T-helper 2 cell (primary cell): ENCODE measurements at places on chromosomes 16 and 17.

GRCh38 chr17:71337938-71338337, 782.9 kb upstream of the SOX9 start:
- DNase-seq, result no peak

DNA sequence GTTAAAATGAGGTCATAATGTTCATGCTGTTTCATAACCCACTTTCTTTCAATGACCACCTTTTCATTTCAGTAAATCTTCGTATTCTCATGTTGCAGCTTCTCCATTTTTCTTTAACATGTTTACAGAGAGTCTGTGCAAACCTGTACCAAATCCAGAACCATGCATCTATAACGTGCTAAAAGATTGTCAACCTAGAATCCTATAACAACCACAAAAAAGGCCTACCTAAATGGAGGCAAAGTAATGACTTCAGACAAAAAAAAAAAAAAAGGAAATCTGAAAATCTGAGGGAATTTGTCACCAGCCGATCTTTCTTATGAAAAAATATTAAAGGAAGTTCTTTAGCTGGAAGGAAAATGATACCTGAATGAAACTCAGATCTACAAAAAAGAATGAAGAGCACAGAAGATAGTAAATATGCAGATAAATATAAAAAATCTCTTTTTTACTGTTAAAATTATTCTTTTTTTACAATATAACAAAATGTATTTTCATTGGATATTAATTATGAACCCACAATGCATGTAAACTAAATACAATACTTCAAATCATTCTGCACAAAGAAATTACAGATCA, 1.4 kb upstream of the SLFN11 start:
- DNase-seq, result no peak

GRCh38 chr16:85491058-85491771, 121.9 kb upstream of the GSE1 start:
- DNase-seq, result peak; percentile 10

DNA sequence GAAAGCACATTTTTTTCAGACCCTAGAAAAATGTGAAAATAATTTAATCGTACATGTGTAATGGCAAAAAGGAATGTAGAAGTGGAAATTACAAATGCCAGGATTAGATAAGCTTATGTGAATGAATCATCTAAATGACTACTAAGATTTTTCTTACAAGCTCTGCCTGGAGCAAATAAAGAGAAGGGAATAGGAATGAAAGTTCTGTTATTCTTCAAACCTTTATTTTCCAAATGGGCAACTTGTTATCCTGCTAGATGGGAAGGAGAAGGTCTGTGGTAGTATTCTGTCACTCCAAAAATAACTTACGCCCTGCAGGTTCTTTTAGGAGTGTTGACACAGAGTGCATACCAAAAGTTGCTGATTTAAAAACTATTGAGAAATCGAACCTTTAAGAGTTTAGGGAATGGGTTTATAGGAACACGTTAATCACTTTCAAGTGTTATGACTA, 9.7 kb downstream of the CTCF start:
- DNase-seq, result no peak

GRCh38 chr16:65773301-65773874, 593.1 kb upstream of the CDH5 start:
- no peak for DNase-seq

GRCh38 chr16:54933281-54934011, 2.8 kb downstream of the IRX5 start:
- DNase-seq, result no peak

DNA sequence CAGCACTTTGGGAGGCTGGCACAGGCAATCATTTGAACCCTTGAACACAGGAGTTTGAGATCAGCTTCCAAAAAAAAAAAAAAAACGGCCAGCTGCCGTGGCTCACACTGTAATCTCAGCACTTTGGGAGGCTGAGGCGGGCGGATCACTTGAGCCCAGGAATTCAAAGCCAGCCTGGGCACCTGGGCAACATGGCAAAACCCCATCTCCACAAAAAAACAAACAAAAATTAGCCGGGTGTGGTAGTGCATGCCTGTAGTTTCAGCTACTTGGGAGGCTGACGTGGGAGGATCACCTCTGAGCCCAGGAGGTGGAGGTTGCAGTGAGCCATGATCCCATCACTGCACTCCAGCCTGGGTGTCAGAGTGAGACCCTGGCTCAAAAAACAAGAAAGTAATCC, 39.0 kb downstream of the GRB2 start:
- no peak for DNase-seq

GRCh38 chr16:56277075-56277474, 85.8 kb downstream of the GNAO1 start:
- no peak for DNase-seq

DNA sequence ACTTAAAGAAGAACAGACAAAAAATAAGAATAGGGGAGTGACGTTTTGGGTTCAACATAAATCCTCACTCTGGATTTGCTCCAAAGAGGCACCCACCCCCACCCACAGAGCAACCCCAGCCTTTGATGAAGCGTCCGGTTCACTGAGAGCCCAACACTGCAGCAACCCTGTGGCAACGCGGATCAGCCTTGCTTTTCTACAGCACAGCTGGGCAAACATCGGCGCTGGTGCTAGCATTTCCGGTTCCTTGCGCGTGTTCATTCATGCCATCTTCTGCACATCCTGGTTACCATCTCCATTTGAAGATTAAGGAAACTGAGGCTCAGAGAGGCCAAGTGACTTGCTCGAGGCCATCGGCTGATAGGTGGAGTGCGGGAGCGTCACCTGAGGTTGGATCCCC, 8.7 kb upstream of the GINS2 start:
- DNase-seq, result no peak

- no peak for DNase-seq
Observed at GRCh38 chr16:89278441-89279240, 61.1 kb downstream of the ZNF778 start.

DNA sequence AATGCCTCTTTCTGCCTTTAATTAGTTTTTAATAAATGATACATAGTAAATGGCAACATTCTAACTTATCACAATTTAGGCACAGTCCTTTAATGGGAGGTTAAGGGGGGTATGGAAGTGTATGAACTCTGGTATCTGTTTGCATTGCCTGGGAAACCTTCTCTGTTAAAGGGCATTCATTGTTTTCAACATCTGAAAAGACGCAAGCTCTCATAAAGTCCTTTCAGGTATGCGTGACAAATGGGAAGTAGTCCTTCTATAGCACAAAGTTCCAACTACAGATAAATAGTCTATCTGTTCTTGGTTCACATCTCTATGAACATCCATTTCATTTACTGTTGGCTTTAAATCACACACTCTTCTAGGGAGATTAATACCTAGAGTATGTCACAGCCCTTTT, 298.0 kb upstream of the PMFBP1 start:
- no peak for DNase-seq

DNA sequence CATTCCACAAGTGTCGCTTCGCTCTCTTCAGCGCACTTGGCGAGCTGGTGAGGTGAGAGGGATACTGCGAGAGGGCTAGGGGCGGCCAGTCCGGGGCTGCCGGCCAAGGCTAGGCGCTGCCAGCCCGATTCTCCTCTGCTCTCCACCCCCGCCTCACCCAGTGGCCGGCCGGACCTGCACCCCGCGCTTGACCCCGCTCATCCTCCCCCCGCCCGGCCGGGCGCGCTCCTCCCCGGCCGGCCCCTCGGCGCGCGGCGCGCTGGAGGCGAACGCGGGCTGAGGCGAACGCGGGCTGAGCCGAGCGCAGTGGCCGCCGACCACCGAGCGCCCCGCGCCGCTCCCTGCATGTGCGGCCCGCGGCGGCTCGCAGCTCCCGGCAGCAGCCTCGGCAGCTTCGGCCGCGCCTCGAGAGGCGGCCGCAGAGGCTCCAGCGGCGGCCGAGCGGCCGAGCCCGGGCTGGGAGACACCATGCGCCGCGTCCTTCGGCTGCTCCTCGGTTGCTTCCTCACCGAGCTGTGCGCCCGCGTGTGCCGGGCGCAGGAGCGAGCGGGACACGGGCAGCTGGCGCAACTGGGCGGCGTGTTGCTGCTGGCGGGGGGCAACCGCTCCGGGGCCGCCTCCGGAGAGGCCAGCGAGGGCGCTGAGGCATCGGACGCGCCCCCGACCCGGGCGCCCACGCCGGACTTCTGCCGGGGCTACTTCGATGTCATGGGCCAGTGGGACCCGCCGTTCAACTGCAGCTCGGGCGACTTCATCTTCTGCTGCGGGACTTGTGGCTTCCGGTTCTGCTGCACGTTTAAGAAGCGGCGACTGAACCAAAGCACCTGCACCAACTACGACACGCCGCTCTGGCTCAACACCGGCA, at the start of gene SHISA9:
Gene SHISA9 (plus strand): TSS at position 2 of the 865 bp plus-strand sequence.
- no peak for DNase-seq

GRCh38 chr17:18248300-18248731, 10.2 kb downstream of the FLII start:
- peak; percentile 69 for DNase-seq

GRCh38 chr17:67107171-67107570, 62.8 kb downstream of the CACNG1 start:
- DNase-seq, result no peak

DNA sequence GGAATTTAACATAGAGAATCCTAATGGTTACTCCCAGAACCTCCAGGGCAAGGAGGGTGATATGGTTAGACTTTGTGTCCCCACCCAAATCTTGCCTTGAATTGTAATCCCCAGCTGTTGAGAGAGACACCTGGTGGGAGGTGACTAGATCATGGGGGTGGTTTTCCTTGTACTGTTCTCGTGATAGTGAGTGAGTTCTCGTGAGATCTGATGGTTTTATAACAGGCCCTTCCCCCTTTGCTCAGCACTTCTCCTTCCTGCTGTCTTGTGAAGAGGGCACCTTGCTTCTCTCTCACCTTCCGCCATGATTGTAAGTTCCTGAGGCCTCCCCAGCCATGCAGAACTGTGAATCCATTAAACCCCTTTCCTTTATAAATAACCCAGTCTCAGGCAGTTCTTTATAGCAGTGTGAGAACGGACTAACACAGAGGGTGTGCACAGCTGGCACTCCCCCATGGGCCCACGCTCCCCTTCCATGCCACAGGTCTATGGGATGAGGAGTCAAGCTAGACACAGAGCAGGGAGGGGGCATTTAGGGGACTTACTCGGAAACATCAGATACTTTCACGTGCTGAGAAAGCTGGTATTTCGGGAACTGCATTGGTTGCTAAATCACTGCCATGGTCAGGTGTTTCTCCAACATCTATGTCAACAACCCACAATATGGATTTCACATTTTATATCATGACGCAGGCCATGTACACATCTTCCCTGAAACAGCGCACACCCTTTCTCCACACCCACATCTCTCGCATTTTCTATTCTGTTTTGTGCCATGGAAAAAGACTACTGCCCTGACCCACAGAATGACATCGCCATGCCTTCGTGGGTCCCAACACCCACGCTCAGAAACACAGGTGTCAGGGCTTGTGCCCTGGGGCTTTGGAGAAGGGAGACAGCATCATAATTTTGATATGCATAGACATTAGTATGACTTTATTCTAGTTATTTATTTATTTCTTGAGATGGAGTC, 199.1 kb upstream of the GSE1 start:
- no peak for DNase-seq

DNA sequence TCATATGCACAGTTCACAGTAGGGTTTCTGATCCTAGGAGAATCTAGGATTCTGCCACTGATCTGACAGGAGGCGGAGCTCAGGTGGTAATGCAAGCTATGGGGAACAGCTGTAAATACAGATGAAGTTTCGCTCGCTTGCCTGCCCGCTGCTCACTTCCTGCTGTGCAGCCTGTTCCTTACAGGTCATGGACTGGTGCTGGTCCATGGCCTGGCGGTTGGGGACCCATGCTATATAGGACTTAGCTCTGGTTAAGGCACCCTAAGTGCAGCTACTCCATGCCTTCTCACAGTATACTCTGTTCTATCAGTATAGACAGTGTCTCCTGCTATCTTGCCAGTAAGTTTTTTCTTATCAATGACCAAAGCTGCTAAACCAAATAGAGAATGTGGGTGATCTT, 2.4 kb downstream of the MPHOSPH6 start:
- DNase-seq, result no peak

DNA sequence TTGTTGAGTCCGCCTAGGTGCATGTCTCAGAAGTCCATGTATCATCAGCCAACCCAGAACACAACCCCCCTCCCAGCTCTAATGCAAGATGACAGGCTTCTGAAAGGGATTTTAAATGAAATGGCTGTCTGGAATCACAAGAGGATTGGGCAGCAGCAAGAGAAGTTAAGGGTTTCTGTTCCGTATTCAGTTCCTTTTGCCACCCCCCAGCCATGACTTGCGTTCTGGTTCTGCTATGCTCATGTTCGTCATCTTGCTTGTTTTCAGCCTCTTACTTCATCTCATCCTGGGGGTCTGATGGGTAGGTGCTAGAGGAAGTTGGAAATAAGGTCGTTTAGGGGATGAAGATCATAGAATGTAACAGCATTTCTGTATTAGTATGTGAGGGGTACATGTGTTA, 12.0 kb downstream of the MINK1 start:
- DNase-seq, result no peak

- no peak for DNase-seq
Observed at GRCh38 chr17:40915721-40916256, 21.7 kb downstream of the KRT23 start.

GRCh38 chr16:559411-560203, 587 bp upstream of the PRR35 start:
- DNase-seq, result no peak

GRCh38 chr17:38569701-38570512, 35.8 kb downstream of the SRCIN1 start:
- DNase-seq, result no peak

- DNase-seq, result no peak
Observed at GRCh38 chr16:79638386-79638785, 37.8 kb upstream of the MAF start.

DNA sequence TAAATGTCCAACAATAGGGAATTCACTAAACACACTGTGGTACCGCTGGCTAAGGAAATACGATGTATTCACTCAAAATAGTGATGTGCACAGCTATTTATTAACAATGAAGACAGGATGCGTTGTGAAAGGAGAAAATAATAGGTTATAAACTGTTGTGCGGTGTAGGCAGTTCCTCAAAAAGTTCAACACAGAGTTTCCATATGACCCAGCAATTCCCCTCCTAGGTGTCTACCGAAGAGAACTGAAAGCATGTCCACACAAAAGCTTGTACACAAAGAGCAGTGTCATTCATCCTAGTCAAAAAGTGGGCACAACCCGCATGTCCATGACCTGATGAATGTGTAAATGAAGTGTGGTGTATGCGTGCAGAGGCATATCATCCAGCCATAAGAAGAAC, 1.2 kb upstream of the CES1 start:
- no peak for DNase-seq

DNA sequence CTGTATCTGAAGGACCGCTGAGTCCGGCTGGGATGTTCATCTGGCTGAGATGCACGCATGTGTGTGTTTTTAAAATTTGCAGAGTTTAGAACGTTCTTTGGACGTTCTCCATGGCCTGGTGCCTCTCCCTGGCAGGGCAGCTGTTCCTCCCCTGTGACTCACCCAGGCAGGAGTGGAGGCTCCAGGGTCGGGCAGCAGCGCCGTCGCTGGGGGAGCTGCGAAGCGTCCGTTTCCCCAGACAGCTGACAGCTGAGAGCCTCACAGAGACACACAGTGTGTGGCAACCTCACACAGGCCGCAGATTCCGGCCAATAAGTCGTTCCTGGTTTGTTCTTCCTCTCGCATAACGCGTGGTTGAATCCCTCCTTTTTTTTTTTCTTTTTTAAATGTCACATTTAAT, 80.6 kb downstream of the OR1D5 start:
- no peak for DNase-seq

GRCh38 chr17:64025732-64026294, 5.4 kb upstream of the ICAM2 start:
- DNase-seq, result peak; percentile 94

- no peak for DNase-seq
Observed at GRCh38 chr17:75819116-75819515, 25.1 kb downstream of the UNC13D start.

GRCh38 chr17:6450926-6451832, 6.9 kb downstream of the PIMREG start:
- no peak for DNase-seq
